ENCODE measurements at places on chromosomes 7 and 10.

- no peak for DNase-seq
These were observed 59.6 kb upstream of the AKR1E2 start for GRCh38 chr10:4766454-4766853.

GRCh38 chr10:74677951-74678350, 148.4 kb upstream of the KAT6B start:
- no peak for DNase-seq

DNA sequence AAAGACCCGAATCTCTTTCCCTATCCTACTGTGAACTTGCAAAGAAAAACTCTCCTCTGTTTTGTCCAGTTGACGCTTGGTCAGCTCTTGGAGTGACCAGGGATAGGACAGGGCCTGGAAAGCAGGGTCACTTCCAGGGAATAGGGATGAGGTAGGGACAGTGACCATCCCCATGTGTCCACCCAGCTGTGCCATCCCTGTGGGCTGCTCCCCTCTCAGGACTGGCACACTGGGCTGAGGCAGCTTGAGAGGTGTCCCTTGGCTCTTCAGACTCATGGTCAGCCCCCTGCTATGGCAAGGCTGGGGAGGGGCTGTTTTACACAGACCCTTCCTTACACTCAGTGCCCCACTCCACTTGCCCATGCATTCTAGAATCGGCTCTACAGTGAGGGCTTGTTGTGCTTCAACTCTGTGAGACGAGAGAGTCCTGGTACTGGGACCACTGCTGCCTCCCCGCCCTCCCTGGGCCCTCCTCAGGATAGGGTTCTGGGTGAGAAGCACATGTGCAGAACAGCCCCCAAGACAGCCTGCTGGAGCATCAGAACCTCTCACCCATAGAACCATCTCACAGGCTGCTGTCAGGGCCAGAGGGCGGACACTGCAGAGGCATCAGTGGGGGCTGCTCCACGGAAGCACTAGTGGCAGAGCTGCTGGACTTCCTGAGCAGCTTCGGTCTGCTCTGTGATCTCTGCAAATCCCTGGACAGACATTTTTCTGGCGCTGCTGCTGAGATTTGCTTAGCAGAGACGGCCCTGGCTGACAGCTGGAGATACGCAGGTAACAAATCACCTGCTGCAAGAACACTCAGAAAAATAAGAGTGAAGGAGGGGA, 202.8 kb upstream of the CXCL12 start:
- no peak for DNase-seq

DNA sequence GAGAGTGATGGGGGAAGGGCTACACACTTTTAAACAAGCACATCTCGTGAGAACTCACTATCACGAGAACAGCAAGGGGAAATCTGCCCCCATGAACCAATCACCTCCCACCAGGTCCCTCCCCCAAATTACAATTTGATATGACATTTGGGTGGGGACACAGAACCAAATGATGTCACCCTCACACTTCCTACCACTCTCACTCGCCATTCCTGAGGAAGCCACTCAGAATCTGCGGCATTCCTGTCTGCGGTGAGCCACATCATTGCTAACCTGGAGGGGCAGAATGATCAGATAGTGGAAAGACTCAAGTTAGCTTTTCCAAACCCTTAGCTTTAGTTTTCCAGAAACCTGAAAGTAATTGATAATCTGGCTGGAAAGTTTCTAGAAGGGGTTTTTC, 66.9 kb downstream of the MYO3A start:
- DNase-seq: no peak

DNA sequence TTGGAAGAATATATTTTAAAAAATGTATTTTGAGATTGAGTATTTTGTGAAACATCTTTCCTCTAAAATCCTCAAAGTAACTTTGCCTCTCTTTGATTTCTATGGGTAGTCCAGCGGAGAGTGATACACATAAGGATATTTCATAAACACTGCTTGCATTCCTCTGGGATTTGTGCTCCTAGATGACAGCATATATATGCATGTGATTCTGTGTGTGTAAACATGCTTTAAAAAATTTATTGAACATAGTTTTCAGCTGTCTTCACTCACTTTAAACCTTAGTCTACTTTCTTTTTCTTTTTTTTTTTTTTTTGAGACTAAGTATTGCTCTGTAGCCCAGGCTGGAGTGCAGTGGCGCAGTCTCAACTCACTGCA, 84.6 kb downstream of the KAT6B start:
- no peak for DNase-seq

GRCh38 chr7:68411742-68412141, 1186.5 kb upstream of the AUTS2 start:
- DNase-seq: no peak

DNA sequence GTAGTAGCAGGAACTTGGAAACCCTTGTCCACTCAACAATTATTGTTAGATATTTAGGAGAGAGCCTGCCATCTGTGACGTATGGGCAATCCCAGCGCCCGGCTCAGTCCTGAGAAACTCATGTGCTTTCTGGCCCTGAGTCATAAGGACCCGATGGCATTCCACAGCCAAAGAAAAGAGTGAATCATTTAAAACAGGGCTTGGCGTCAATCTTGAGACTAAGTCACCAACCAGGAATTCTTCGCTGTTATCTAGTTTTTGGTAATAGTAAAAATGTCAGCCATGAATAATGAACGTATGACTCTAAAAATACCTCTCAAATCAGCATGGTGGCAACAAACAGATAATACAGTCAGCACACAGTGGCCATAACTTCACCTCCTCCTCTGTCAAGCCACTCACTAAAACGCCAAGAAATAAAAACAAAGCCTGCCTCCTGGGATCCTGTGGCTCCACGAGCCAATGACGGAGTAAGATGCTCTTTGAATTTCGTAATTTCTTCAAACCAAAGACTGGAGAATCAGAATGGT, 140.8 kb downstream of the ADAM12 start:
- DNase-seq: no peak

GRCh38 chr7:6398943-6399342, 48.8 kb downstream of the DAGLB start:
- no peak for DNase-seq

- DNase-seq: no peak
These were observed 21.8 kb upstream of the NDUFA5 start for GRCh38 chr7:123579416-123579815.

DNA sequence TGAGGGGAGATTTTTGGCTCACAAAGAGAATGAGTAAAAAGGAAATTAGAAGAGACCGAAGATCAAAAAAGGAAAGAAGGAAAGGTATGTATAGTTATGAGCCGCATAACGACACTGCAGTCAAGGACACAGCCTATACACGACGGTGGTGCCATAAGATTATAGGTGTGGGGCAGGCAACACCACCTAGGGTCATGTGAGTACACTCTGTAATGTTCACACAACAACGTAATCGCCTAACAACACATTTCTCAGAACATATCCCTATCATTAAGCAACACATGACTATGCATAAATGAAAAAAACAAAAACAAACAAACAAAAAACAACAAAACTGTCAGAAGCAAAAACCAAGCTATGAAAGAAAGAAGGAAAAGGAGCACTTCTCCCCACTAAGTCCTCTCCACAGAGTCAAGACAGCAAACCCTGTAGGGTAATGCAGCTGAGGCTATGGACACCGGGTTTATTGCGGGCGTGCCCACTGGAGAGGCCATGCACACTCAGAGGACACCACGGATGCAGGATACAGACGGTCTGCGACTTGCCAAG, 45.1 kb downstream of the PIP4K2A start:
- DNase-seq: no peak

DNA sequence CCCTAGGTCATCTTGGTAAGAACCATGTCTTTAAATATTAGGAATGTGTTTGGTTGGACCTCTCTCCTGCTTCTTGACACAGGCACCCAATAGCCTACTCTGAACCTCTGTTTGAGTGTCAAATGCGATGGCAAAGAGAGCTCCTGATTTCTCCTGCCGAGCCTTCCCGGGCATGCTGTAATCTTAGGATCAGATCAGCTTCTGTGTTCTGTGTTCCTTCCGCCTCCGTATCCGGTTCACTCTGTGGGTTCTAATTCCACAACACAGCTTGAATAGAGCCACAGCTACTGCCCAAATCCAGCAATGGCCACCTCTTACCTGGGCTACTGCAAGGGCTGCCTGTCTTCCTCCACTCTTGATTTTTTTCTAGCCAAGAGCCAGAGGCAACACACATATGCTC, 165.2 kb upstream of the TNS3 start:
- no peak for DNase-seq

DNA sequence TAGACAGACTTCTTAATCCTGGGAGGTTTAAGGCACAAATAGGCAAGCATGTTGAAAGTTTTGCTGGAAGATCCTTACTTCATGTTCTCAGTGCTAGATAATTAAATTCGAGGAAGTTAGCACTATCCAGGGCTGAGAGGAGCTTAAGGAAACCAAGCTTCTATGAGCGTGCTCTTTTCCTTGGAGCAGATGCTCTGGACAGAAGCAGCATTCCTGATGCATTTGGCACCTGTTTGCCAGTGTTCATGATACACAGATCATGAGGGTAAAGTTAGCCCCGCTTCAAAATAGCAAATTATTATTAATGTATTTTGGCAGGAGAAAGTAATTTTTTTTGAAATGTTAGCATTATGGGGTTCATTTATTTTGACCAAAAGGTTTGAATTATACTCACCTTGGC, 9.4 kb downstream of the HDAC9 start:
- DNase-seq: no peak

DNA sequence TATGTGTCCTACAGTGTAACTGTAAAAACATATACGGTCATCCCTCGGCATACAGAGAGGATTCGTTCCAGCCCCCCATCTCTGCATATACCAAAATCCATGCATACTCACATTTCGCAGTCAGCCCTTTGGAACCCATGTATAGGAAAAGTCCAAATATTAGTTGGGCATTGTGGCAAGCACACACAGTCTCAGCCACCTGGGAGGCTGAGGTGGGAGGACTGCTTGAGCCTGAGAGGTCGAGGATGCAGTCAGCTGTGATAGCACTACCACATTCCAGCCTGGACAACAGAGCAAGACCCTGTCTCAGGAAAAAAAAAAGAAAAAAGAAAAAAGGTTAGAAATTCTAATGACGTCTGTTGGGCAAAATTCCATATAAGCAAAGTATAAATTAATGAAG, 29.1 kb downstream of the MDH2 start:
- no peak for DNase-seq

GRCh38 chr7:98058186-98058585, 48.5 kb upstream of the LMTK2 start:
- no peak for DNase-seq

DNA sequence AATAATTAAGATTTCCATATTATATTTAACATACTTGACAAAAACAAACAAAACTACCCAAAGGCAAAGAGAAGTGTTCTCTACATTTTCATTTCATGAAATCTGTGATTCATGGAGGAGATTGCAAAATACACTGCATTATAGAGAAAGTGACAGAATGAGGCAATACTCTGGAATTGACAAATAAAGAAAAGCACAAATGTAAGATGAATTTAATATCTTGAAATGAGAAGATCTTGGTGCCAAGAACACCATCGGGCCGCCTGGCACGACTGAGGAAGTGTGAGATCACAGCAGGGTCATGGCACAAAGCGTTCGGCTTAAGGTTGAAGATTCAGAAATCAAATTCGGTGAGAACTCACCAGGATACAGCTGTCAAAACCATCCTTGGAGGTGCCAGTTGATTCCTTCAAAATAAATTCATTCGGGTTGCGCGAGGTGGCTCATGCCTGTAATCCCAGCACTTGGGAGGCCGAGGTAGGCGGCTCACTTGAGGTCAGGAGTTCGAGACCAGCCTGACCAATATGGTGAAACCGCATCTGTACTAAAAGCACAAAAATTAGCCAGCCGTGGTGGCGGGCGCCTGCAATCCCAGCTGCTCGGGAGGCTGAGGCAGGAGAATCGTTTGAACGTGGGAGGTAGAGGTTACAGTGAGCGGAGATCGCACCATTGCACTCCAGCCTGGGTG, 174.0 kb upstream of the PFKP start:
- no peak for DNase-seq

- DNase-seq: no peak
These were observed 7.2 kb downstream of the CDCA7L start for GRCh38 chr7:21938463-21938862.

DNA sequence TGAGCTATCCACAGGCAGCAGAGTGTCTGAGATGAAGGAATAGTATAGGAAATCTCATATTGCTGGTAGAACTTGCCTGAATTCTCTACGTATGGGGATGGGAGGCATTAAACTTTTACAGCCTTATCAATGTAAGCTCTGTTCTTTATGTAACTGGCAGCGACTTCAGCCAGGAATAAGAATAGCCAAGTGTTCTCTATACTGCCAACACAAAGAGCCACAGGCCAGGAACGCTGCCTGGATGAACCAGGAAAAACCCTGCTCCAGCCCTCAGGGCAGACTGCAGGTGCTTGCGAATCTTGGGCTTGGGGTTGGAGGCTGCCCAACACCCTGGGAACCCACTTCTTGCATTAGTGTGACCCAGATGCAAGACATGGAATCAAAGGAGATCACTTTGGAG, 6.1 kb upstream of the OLAH start:
- DNase-seq: no peak

DNA sequence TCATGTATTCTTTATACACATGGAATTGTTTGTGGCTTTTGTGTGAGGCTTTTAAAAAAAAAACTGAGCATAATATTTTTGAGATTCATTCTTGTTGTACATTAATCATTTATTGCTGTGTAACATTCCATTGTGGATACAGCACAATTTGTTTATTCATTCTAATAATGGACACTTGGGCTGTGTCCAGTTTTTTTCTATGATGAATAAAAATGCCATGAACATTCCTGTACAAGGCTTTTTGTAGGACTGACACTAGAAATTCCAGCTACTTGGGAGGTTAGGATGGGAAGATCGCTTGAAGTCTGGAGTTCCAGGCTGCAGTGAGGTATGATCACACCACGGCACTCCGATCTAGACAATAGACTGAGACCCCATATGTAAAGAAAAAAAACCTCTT, 254.3 kb upstream of the CACNA2D1 start:
- no peak for DNase-seq

- DNase-seq: no peak
These were observed 1.1 kb downstream of the CUX1 start for GRCh38 chr7:101818287-101819071.

DNA sequence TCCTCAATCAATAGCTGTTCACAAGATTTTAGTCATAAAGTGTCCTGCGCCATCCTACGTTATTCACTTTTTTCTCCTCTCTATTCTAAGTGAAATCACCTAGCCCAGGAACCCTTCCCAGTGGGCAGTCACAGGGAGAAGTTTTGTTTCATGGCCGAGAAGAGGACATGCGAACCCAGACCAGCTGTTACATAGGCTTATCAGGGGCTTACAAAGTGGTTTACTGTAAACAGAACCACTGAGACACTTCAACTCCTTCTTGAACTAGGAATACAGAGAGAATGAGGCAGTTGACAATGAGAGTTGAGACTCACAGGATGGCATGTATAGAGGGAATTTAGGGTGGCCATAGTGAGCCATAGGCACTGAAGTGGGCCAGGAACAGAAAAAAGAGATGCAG, 246.9 kb upstream of the GLI3 start:
- DNase-seq: no peak

Data from stimulated activated CD8-positive, alpha-beta memory T cell treated with anti-CD3 and anti-CD28 coated beads, Interleukin-7, amount 100 ng/mL, for 48 hours (primary cell).